ENCODE measurements at places on chromosomes 4 and X. TPM values are rescaled to one million over a fixed set of nuclear protein-coding genes. Genes with fewer than 3 reads are reported as not detected.

Gene RPGR
- 7.1 TPM for total RNA-seq

Gene PHF8
- total RNA-seq, result 47.4 TPM

Gene ETDB
- not detected for total RNA-seq

Gene TENM3
- not detected for total RNA-seq

Gene SLC7A11
- total RNA-seq, result 4.4 TPM

Gene ASMT
- total RNA-seq, result 0.82 TPM

Gene ARMCX1
- 1.9 TPM for total RNA-seq

Gene PIM2
- total RNA-seq, result 320 TPM

Gene XAGE1A
- total RNA-seq, result not detected

Gene PABPC4L
- not detected for total RNA-seq

Gene ALB
- not detected for total RNA-seq

Gene NXF2B
- total RNA-seq, result not detected

Gene FRAS1
- 0.09 TPM for total RNA-seq

Gene LARP1B
- total RNA-seq, result 22.1 TPM

Gene PQBP1
- 73.4 TPM for total RNA-seq

Gene PNCK
- total RNA-seq, result 0.71 TPM

- DNase-seq, result no peak
These were observed 259.2 kb downstream of the CFAP299 start for GRCh38 chr4:80594701-80595100.

- no peak for DNase-seq
These were observed 161.3 kb downstream of the RTL9 start for GRCh38 chrX:110519906-110520452.

- DNase-seq, result no peak
These were observed 82.4 kb upstream of the FAM9C start for GRCh38 chrX:13126775-13127174.

GRCh38 chr4:94678896-94679295 is 78.9 kb upstream of the BMPR1B start:
- DNase-seq, result no peak

- DNase-seq, result peak; percentile 34
These were observed 145.5 kb downstream of the NWD2 start for GRCh38 chr4:37389967-37390580.

DNA sequence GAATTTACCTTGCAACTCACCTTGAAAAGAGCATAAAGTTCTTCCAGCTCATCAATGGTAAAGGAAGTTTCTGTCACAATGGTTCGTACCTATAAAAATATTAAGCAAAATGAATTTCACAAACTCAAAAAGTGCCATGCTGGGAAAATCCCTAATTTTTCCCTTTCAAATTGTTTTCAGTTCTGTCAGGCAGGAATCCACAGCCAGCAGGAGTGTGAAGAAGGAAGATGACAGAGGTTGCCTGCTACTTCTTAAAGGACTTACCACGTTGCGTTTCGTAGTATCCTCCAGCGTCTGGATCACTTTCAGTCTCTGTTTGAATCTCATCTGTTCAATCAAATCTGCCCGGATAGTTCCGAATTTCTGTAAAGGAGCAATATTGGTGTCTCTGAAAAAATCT is 70.3 kb upstream of the UCP1 start:
- DNase-seq, result no peak

DNA sequence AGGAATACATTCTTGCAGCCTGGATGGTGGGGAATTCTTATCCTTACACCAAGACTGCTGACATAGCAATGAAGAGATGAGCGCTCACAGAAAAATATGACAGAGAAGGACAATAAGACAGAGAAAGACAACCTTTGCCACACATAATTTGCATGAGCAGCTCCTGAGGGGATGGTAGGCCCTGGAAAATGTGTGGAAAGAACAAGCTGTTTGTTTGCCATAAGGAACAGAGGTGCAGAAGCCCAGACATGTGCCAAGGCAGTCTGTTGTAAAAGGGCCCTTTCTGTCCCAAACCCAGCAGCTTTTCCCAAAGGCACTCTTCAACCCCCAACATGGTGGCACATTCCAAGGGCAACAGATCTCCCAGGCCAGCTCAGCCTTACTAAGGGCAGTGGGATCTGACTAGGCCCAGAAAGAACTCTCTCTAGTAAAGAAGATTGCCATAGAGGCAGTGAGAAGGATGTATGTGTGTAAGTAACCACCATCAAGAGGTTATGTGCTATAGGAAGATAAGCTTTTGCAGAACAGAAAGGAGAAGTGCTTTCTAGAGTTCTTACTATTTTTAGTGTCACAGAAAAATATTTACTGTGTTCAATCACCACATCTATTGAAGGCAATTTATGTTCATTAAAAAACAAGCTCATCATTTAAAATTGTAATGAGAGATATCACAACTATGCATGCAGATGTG is 287.0 kb upstream of the RASGEF1B start:
- DNase-seq, result no peak

DNA sequence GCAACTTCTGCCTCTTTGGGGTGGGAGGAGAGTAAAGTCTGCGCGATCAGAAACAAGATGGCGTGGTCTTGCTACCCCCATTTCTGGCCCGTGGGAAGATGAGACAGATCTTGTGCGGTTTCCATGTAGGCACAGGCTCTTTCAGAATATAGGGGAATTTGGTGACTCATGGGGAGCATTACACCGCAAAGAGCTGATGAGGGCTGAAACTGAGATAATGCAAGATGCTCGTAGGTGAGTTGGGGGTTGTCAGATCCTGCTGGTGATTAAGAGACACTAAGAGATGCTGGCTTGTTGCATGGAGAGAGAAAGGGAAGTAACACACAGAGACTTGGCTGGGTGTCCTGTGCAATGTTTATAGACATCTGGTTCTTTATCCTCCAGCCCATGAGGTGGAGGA is 1.5 kb downstream of the EVC start:
- DNase-seq, result peak; percentile 44

DNA sequence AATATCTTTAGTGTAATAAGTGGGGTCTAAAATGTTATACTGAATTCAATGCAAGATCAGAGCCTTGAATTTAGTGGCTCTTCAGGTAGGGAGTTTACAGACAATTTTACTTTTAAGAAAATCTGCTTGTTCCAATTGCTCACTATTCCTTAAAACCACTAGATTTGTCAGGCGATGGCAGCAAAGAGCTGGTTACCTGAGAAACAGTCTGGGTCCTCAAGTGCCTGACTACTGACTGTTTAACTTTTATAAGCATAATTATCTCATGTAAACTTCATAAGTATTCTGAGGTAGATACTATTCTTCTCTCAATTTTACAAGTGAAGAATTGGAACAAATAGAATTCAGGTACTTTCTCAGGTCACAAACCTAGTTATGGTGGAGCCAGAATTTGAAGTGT is 84.3 kb downstream of the RRAGB start:
- no peak for DNase-seq

DNA sequence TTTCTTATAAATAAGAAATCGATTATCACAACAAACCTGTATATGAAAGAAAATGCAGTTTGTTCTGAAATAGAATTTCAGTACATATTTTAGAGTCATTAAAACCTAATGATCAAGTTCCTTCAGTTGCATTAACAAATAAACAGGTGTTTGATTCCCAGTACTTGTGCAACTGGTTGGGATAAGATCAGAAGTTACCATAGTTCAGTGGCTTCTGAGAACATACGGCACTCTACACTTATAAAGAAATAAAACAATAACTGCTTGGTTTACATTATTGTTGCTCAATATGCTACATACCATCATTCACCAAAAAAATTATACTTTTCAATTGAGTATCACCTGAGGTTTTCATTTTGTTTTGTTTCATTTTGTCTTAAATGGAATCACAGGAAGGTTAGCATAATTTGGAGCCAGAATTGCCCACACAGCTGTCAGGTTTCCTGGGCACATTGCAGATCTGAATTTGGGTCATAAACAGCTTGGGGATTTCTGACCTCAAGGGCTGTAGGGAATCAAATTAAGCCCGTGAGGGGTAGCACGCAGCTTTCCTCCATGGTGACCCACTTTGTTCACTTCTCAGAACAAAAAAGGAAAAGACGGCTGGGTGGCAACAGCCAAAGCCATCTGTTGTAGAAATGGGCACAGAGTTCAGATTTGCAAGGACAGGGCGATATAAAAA is 14.9 kb upstream of the CCNG2 start:
- DNase-seq, result no peak

DNA sequence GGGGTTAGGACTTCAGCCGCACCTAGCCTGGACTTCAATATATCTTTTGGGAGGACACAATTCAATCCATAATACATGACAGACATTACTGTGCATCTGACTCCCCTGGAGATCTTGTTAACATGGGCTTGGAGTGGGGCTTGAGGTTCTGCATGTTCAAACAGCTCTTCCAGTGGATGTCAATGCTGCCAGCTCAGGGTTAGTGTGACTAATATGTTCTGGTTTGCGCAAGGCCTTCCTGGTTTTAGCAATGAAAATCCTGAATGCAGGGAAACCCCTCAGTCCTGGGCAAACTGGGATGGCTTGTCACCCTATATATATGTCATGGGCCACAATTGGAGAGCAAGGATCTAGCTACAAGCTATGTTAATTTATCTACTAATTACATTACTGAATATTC is 2.7 kb upstream of the TSPAN7 start:
- no peak for DNase-seq

GRCh38 chrX:43064096-43064495 is 286.1 kb upstream of the PPP1R2C start:
- no peak for DNase-seq

DNA sequence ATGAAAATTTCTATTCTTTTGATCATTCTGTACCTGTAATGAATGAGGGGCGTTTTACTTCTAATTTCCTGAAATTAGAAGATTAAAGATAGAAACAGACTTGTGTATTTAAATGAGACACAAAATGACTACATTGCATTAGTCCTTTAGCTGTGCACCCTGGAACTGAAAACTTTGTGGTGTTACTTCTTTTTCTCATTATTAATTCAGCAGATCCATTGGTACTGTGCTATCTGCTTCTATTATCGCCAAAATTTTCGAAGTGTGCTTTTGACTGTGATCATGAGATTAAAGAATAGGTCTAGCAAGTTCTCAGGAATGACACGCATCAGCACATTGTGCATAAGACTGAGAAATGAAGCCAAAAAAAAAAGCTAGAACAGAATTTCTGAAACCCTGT is 1938.9 kb upstream of the TENM3 start:
- DNase-seq, result no peak

DNA sequence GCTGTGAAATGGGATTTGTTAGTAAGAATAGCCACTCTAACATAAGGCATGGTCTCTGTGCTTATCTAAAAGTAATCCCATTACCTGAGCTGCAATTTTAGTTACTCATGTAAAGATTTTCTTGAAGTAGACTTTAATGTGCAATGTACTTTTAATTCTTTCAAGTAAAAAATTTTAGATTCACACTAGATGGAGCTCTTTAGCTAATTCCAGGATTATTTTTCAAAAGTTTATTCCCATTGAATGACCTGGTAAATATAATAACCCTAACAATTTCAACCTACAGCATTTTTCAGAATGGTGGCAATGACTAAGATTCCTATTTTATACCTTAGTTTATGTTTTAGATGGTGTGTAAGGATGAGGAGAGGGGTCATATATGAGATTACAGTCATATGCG is 18.1 kb downstream of the USP38 start:
- DNase-seq, result no peak

DNA sequence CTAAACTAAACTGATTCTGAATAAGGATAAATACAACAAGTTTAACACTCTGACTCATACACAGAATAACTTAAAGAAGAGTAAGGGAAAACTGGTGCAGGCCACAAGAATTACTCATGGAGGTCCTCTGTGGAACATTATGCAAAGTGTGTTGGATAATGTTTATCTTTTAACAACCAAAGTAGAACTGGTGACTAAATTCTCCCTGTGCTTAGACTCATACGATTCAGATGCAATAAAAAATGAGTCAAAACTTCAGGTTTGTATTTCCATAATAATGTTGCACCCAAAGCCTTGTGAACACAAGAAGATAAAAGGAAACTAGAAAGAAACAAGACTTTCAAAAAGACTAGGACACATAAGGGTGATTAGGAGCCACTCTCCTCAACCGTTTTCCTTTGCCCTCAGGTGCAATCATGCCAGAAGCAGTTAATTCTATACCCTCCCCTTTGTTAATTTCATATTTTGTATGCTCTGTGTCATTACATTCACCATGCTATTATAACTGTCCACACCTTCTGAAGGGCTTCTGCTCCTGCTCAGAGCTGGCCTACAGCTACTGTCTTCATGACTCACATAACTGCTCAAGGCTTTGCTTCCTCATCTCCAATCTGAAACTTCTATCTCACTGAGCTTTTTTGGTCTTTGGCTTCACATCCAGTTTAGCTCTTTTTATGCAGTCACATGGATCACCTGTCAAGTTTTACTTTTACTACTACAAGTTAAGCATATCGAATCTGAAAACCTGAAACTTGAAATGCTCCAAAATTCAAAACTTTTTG is 60.2 kb downstream of the KCNIP4 start:
- DNase-seq, result peak; percentile 8

DNA sequence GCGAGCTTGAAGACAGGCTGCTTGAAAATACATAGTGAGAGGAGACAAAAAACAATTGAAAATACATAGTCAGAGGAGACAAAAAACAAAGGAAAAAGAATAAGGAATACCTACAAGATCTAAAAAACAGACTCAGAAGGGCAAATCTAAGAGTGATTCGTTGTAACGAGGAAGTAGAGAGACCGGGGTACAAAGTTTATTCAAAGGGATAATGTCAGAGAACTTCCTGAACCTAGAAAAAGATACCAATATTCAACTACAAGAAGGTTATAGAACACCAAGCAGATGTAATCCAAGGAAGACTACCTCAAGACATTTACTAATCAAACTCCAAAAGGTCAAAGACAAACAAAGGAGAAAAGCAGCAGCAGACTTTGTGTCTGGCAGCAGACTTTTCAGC is 165.6 kb downstream of the NEK1 start:
- no peak for DNase-seq

DNA sequence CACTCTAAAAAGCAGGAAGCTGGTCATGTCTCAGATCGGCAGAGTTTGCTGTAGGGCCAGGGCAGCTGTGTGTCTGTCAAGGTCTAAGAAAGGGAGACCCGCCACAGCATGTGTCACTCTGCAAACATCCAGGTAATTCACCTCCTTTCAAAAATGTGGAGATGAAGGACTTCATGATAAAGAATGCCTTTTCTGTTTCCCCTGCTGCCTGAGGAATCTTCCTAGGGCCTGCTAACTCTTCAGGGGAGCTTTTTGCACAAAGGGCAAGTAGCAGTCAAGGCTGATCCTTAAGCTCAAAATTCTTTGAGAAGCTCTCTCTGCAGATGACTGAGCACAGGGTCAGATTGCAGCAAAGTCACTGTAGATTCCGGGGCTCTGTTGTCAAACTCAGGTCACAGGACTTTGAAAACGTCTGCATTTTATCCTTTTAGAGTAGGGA is 21.1 kb downstream of the RASL11B start:
- no peak for DNase-seq
